ENCODE measurements at places on chromosomes 2 and 18.

DNA sequence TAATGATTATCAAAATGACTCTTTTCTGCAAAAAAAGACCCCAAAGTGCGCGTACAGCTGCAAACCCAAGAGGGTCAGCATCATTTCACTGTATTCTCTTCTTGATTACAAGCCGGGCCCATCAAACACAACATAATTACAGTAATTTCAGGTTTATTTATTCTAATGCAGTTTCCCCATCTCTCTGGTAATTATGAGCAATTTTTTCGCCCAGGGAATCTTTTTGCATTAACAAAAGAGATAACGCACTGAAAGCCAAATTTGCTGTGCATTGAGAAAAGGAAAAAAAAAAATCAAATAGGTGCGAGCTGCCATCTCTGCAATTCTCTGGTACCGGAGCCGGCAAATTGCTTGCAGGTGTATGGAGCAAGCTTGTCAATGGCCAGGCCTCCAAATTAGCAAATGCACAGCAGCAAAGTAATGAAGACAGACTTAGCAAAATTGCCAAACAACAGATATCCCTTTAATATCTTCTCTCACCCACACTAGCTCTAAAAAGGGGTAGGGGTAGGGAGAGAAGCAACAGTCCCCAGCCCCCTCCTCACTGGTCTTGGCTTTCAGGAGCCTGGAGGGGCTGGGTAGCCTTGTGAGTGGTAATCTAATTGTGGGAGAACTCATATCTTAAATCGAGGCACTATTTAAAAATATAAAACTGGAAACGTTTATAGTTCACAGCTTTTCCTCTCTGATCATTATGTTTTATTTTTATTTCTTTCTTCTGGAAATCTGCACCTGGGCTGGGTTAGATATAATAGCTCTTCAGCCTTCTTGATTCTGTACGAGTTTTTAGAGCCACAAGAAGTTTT lies 6.7 kb downstream of the DLX1 start:
- no peak for DNase-seq

DNA sequence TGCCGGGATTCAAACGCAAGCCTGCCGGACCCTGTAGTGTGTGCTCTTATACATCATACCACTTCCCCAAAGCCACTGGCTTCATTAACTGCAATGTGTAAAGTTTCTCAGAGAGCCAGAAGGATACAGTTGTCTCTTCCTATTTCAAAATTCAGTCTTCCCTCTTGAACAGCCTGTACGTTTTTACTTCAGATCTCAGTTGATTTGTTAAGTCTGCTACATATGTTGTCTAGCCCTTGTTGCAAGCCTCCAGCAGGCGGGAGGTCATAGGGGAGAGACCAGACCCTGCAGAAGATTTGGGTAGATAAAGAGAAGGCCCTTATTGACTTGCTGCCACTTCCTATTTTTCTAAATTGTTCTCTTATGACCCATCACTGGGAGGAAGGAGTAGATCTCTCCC lies 56.2 kb downstream of the ARHGEF33 start:
- DNase-seq = no peak

- DNase-seq = no peak
Observed at GRCh38 chr2:88187927-88188326, 17.8 kb downstream of the THNSL2 start.

DNA sequence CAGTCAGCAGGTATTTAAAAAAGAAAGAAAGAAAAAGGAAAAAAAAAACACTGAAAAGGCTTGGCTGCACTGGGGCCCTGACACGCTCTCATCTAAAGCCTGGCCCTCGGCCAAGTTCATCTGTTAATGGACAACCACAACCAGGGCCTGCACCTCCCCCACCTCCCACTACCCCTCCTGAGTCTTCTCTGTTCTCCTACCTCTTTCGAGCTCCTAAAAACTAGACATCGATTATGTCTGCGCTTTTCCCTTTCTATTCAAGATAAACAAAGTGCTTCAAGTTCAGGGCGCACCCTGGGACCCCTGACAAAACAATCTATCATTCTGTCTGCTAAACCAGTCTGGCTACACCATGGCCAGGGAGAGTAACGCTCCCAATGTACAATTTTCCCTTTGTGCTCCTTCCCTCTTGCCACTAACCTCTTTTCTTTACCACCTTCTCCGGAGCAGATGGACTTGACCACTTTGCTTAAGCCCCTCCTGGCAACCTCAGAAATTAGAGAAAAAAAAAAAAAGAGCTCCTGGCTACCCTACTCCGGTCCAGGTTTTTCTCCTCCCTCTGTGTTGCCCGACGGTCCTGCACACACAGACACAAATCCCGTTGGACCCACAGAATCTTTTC lies 22.7 kb downstream of the BCL11A start:
- peak; percentile 96 for DNase-seq

DNA sequence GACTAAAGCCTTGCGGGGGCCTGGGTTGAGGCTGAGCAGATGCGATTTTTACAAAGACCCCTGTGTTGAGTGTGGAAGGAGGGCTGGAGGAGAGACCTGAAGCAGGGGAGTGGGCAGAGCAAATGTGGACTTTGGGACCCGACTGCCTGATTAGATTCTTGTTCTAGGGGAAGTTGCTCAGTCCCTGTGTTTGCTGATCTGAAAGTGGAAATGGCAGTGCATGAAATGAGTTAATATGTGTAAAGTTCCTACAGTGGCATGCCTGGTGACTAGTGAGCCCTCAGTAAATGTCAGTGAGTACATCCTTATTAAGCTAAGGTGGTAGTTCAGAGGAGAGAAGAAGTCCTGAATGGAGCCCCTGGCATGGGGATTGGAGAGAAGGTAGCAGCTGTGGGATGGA lies 52.3 kb downstream of the ARMC9 start:
- no peak for DNase-seq

- DNase-seq = no peak
Observed at GRCh38 chr18:24023185-24023814, 8.7 kb downstream of the TTC39C start.

DNA sequence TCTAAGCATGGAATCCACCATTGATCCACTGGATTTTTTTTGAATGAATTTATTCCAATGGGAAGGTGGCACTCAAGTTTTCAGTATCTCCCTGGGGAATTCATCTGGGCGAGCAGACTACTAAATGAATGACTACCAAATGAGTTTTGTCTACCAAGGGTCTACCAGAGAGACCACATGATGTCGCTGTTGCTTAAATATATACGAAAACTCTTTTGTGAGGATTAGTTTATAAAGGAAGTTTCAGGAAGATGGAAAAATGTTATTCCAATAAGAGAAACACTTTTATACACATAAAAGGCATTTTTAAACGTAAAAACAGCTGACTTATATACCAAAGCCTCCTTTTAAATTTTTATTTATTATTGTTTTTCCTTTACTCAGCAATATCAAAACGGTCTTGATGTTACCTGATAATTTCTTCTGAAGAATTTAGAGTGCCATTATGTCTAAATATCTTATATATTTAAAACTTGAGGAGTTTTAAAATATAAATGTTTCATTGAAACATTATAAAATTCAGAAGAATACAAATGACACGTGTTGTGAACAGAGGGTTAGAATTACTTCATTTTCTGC lies 139.7 kb downstream of the HRH4 start:
- peak; percentile 74 for DNase-seq

GRCh38 chr18:77111951-77112746 lies 20.4 kb downstream of the MBP start:
- DNase-seq = no peak

DNA sequence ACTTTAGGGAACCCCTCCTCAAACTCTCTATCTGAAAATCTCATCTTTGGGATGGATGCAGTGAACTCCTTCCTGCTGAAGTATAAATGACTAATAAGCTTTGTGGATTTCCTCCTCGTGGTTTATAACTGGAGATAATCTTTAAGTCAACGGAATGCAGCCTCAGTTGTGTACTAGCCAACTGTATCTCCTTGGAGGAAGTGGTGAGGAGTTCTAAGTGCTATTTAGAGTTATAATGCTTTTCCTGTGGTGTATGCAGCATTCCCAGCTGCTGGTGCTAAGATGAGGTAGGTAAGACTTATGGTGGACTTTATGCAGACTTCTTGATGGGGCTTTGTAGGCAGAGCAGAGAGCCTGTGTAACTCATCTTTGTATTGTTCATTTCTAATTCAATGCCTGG lies 90.9 kb downstream of the LYPD6B start:
- DNase-seq = no peak

GRCh38 chr2:176405477-176405876 lies 136.2 kb downstream of the MTX2 start:
- DNase-seq = no peak

- no peak for DNase-seq
Observed at GRCh38 chr18:77004555-77005380, 127.8 kb downstream of the MBP start.

DNA sequence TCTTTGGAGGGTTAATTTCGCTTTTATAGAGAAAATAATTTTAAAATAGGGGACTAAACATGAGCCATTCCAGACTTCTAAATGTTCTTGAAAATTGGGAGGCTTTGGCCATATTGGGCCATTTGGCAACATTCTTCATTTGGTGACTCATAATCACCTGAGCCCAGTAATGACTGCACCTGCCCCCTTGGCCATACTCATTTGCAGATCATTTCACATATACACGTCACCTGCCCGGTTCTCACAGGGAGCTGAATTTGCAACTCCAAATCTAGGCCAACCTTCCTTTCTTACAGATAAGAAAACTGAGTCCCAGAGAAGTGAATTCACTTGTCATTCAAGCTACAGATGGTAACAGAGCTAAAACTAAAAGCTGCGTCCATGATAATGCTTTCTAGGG lies 289.7 kb downstream of the EPHA4 start:
- no peak for DNase-seq

GRCh38 chr2:221447310-221447709 lies 124.8 kb downstream of the EPHA4 start:
- DNase-seq = no peak

- DNase-seq = no peak
Observed at GRCh38 chr2:189797902-189798301, 13.7 kb downstream of the PMS1 start.

- DNase-seq = no peak
Observed at GRCh38 chr2:234304950-234305349, 191.9 kb downstream of the ARL4C start.

GRCh38 chr2:190533175-190533967 lies 1.2 kb downstream of the NEMP2 start:
- DNase-seq = no peak

- DNase-seq = no peak
Observed at GRCh38 chr2:88067189-88067588, 436 bp upstream of the SMYD1 start.

GRCh38 chr18:77065221-77065981 lies 67.2 kb downstream of the MBP start:
- no peak for DNase-seq

GRCh38 chr2:131046918-131047652 lies 46.2 kb downstream of the FAM168B start:
- DNase-seq = no peak

- no peak for DNase-seq
Observed at GRCh38 chr2:236282406-236282805, 18.2 kb upstream of the ASB18 start.

- no peak for DNase-seq
Observed at GRCh38 chr18:22551536-22552151, 133.9 kb upstream of the CTAGE1 start.

GRCh38 chr2:179141206-179141605 lies 91.3 kb upstream of the CCDC141 start:
- DNase-seq = no peak

GRCh38 chr2:165401285-165401852 lies 68.1 kb upstream of the CSRNP3 start:
- peak; percentile 47 for DNase-seq

- DNase-seq = no peak
Observed at GRCh38 chr2:189657867-189658266, 3.4 kb upstream of the ASNSD1 start.

DNA sequence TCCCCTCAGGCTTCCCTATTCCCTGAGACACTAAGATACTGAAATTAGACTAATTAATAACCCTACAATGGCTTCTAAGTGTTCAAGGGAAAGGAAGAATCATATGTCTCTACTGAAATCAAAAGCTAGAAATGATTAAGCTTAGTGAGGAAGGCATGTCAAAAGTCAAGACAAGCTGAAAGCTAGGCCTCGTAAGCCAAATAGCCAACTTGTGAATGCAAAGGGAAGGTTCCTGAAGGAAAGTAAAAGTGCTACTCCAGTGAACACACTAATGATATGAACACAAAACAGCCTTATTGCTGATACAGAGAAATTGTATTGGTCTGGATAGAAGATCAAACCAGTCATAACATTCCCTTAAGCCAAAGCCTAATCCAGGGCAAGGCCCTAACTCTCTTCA lies 10.0 kb downstream of the ZC3H8 start:
- no peak for DNase-seq

GRCh38 chr2:126664234-126664633 lies 8.3 kb downstream of the GYPC start:
- DNase-seq = no peak
